Calu3 (cell line): ENCODE measurements at places on chromosomes 6 and 20. TPM values are rescaled to one million over a fixed set of nuclear protein-coding genes. Genes with fewer than 3 reads are reported as not detected.

Gene ZC2HC1B
- not detected in 2 replicates for total RNA-seq

Gene ZNF335
- 26.4 and 31.9 TPM in 2 replicates for total RNA-seq

Gene KCNK5
- total RNA-seq = 62.4 and 77.5 TPM in 2 replicates

Gene NRN1
- total RNA-seq = not detected in 2 replicates

Gene OTOR
- not detected in 2 replicates for total RNA-seq

Gene SMIM29
- 59.2 and 68.6 TPM in 2 replicates for total RNA-seq

Gene ADGRG6
- total RNA-seq = 84.6 and 109 TPM in 2 replicates

Gene OR2B2
- total RNA-seq = not detected in 2 replicates

Gene KIF13A
- 14.1 and 14.4 TPM in 2 replicates for total RNA-seq

Gene CDYL
- 45.2 and 48.9 TPM in 2 replicates for total RNA-seq

Gene COL10A1
- total RNA-seq = not detected in 2 replicates

Gene OOEP
- 7.0 and 7.1 TPM in 2 replicates for total RNA-seq

Gene TBXT
- not detected in 2 replicates for total RNA-seq
